Right ventricle myocardium inferior (tissue), 1 donor: ENCODE measurements at places on chromosomes 4 and X. TPM values are rescaled to one million over a fixed set of nuclear protein-coding genes. Genes with fewer than 3 reads are reported as not detected.

The SHROOM2 gene
- 0.60 TPM for total RNA-seq

The TCEAL7 gene
- 3.1 TPM for total RNA-seq

The KCND1 gene
- total RNA-seq, result 0.68 TPM

The MFAP3L gene
- 7.0 TPM for total RNA-seq

The SSX2B gene
- not detected for total RNA-seq

The KDR gene
- total RNA-seq, result 23.2 TPM

The GPR50 gene
- not detected for total RNA-seq

The NAT8L gene
- total RNA-seq, result 1.1 TPM

The FABP2 gene
- total RNA-seq, result not detected

The DGKK gene
- not detected for total RNA-seq

The CCKAR gene
- total RNA-seq, result not detected

The CXCL6 gene
- 0.27 TPM for total RNA-seq

The DSPP gene
- total RNA-seq, result not detected

The PCDH18 gene
- 6.2 TPM for total RNA-seq

The ZFP92 gene
- 0.65 TPM for total RNA-seq

The CLDN2 gene
- total RNA-seq, result not detected

The CCNA2 gene
- total RNA-seq, result 1.2 TPM

The USP46 gene
- 65.1 TPM for total RNA-seq

The CCSER1 gene
- 12.9 TPM for total RNA-seq

The ZFP42 gene
- not detected for total RNA-seq
